ENCODE measurements at places on chromosomes 16 and 17.

GRCh38 chr16:19419698-19420075 is 2.0 kb downstream of the TMC5 start:
- no peak for DNase-seq
- no peak overlapping the region for H3K4me3 ChIP-seq
- no peaks in the 10 kb centered on the region for H3K4me1 ChIP-seq
- peaks cover 3% of the 10 kb centered on the region for H3K36me3 ChIP-seq
- no peak overlapping the region for H3K27ac ChIP-seq
- peaks cover 17% of the 10 kb centered on the region for H3K27me3 ChIP-seq

- no peaks in the 10 kb centered on the region for H3K4me1 ChIP-seq
- H3K36me3 ChIP-seq = no peaks in the 10 kb centered on the region
- no peak for DNase-seq
Measured at GRCh38 chr17:61005358-61005757, 327.7 kb downstream of the BCAS3 start.

GRCh38 chr17:79464318-79465010 is 146.4 kb downstream of the RBFOX3 start:
- no peak overlapping the region for H3K27ac ChIP-seq
- no peak for DNase-seq
- no peaks in the 10 kb centered on the region for H3K4me1 ChIP-seq
- H3K36me3 ChIP-seq = no peaks in the 10 kb centered on the region
- H3K4me3 ChIP-seq = no peak overlapping the region

GRCh38 chr17:80986046-80986445 is 5.6 kb upstream of the CHMP6 start:
- peaks cover 10% of the 10 kb centered on the region for H3K27me3 ChIP-seq
- DNase-seq = no peak
- peaks cover 5% of the 10 kb centered on the region for H3K4me1 ChIP-seq
- H3K36me3 ChIP-seq = no peaks in the 10 kb centered on the region
- no peak overlapping the region for H3K4me3 ChIP-seq

- DNase-seq = no peak
- peak overlapping the region; percentile 27 for H3K4me3 ChIP-seq
- H3K27ac ChIP-seq = no peak overlapping the region
- no peaks in the 10 kb centered on the region for H3K36me3 ChIP-seq
- H3K27me3 ChIP-seq = peaks cover 6% of the 10 kb centered on the region
Measured at GRCh38 chr17:8621585-8621984, 8.9 kb downstream of the MYH10 start.

GRCh38 chr17:73362697-73363096 is 50.9 kb upstream of the CDC42EP4 start:
- H3K27ac ChIP-seq = no peak overlapping the region
- H3K36me3 ChIP-seq = no peaks in the 10 kb centered on the region
- H3K4me3 ChIP-seq = no peak overlapping the region

DNA sequence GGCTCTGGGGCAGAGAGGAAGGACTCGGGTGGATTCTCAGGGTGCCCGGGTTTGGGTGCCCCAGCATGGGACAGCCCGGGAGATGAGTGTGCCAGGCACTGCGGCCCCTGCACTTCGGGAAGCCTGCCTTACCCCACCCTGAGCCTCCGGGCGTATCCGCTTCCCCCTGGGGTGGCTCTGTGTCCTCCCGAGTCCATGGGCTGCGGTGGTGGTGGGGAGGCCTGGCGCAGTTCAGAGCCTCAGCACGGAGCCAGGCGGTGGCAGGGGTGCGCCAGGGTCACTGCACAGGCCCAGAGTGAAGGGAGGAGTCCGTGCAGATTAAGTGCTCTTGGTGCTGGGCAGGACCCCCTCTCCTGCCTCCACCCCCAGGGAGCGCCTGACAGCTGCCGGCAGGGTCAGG is 20.7 kb downstream of the MYBBP1A start:
- no peak overlapping the region for H3K27ac ChIP-seq
- peaks cover 7% of the 10 kb centered on the region for H3K27me3 ChIP-seq
- H3K36me3 ChIP-seq = no peaks in the 10 kb centered on the region
- H3K4me3 ChIP-seq = no peak overlapping the region
- DNase-seq = no peak
- no peaks in the 10 kb centered on the region for H3K4me1 ChIP-seq

GRCh38 chr17:489758-490329 is 137.2 kb upstream of the RPH3AL start:
- peaks cover 2% of the 10 kb centered on the region for H3K36me3 ChIP-seq
- peak overlapping the region; percentile 97 for H3K4me3 ChIP-seq
- peaks cover 10% of the 10 kb centered on the region for H3K4me1 ChIP-seq
- peak; percentile 83 for DNase-seq

DNA sequence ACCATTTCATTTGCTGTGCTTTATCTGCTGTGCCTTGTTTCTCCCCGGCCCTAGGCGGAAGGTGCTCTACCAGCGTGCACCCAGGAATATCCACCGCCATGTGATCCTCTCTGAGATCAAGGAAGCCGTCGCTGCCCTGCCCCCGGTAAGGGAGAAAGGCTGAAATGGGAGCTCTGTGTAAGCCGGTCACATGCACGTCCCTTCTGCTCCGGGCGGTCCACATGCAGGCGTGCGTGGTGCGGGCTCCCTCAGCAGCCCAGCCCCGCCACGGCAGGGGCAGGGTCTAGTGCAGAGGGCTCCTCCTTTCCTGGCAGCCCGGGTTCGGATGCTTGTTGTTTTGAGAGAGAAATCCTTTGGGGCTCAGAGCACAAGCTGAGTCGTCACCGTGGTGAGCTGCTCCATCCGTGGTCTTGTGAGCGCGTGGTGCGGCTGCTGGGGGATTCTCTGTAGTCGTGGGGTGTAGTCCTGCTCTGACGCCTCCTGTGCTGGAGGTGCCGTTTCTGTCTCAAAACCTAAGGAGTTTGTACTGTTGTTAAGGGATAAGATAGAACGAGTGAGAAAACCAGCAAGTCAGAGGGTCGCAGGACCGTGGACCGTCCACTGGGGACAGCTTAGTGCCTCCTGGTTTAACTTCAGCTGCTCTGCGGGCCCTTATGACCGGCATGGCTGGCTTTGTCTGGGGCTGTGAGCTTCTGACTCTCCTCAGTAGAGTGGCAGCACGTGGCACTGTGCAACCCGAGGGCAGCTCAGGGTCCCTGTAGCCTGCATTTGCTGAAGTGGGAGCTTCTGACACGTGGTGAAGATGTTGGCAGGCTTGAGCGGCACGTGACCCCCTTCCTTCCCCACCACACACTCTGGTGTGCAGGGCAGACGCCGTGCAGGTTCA is 12.3 kb upstream of the MC1R start:
- H3K4me3 ChIP-seq = no peak overlapping the region
- H3K27me3 ChIP-seq = no peaks in the 10 kb centered on the region
- H3K36me3 ChIP-seq = peaks cover 8% of the 10 kb centered on the region
- DNase-seq = no peak
- H3K27ac ChIP-seq = no peak overlapping the region

- DNase-seq = no peak
- no peak overlapping the region for H3K27ac ChIP-seq
- H3K27me3 ChIP-seq = peaks cover 13% of the 10 kb centered on the region
Measured at GRCh38 chr17:55794725-55795482, 44.1 kb downstream of the PCTP start.

DNA sequence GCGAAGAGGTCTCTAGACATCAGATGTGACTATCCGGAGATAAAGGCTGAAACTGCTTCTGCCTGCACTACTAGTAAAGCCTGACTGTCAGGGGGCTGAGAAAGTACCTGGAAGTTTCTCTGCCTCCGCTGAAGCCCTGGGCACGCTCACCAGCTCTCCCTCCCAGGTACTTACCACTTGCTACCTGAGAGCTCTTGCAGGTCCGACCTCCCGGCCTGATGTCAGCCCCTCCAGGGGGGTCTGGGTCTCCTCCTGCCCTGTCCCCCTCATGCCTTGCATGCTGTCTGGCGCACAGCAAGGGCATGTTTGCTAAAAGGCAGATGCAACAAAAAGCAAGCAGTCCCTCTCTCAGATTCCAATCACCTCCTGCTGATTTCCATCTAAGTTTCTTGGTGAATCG is 17.4 kb downstream of the ZDHHC7 start:
- no peak overlapping the region for H3K27ac ChIP-seq
- H3K4me3 ChIP-seq = no peak overlapping the region
- no peak for DNase-seq
- peaks cover 4% of the 10 kb centered on the region for H3K36me3 ChIP-seq
- peaks cover 18% of the 10 kb centered on the region for H3K4me1 ChIP-seq

DNA sequence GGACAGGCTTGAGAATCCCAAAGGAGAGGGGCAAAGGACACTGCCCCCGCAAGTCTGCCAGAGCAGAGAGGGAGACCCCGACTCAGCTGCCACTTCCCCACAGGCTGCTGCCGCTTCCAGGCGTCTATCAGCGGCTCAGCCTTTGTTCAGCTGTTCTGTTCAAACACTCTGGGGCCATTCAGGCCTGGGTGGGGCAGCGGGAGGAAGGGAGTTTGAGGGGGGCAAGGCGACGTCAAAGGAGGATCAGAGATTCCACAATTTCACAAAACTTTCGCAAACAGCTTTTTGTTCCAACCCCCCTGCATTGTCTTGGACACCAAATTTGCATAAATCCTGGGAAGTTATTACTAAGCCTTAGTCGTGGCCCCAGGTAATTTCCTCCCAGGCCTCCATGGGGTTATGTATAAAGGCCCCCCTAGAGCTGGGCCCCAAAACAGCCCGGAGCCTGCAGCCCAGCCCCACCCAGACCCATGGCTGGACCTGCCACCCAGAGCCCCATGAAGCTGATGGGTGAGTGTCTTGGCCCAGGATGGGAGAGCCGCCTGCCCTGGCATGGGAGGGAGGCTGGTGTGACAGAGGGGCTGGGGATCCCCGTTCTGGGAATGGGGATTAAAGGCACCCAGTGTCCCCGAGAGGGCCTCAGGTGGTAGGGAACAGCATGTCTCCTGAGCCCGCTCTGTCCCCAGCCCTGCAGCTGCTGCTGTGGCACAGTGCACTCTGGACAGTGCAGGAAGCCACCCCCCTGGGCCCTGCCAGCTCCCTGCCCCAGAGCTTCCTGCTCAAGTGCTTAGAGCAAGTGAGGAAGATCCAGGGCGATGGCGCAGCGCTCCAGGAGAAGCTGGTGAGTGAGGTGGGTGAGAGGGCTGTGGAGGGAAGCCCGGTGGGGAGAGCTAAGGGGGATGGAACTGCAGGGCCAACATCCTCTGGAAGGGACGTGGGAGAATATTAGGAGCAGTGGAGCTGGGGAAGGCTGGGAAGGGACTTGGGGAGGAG is at the start of gene CSF3:
Gene CSF3 (plus strand): TSS at position 436 of the 993 bp plus-strand sequence. CDS start 35 bp downstream, at position 471.
- H3K27ac ChIP-seq = no peak within 1 kb of the TSS
- DNase-seq = no peak
- no peak within 1 kb of the TSS for H3K4me3 ChIP-seq
- peaks cover 10% of the 10 kb centered on the region for H3K4me1 ChIP-seq
- H3K27me3 ChIP-seq = no peaks in the 10 kb centered on the region

- H3K4me1 ChIP-seq = no peaks in the 10 kb centered on the region
- no peaks in the 10 kb centered on the region for H3K27me3 ChIP-seq
- no peak overlapping the region for H3K27ac ChIP-seq
- no peak overlapping the region for H3K4me3 ChIP-seq
Measured at GRCh38 chr16:5852151-5852550, 754.6 kb upstream of the EEF2KMT start.

DNA sequence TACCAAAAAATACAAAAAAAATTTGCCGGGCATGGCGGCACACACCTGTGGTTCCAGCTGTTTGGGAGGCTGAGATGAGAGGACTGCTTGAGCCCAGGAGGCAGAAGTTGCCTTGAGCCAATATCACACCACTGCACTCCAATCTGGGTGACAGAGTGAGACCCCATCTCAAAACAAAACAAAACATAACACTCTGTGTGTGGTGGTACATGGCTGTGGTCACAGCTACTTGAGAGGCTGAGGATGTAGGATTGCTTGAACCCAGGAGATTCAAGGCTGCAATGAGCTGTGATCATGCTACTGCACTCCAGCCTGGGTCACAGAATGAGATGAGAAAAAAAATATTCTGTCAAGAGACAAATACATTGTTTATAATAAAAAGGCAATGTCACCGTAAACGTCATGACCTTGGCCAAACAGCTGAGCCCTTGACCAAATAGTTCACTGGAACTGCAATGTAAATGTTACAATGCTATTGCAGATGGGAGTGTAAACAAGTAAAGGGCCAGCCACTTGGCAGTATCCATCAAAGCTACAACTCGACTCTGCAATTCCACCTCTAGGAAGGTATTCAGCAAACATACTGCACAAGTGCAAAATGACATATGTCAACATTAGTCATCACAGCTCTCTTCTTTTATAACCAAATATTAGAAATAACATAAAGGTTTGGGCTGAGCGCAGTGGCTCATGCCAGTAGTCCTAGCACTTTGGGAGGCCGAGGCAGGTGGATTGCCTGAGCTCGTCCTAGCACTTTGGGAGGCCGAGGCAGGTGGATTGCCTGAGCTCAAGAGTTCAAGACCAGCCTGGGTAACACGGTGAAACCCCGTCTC is 16.9 kb downstream of the EARS2 start:
- no peak overlapping the region for H3K4me3 ChIP-seq
- no peak for DNase-seq
- H3K4me1 ChIP-seq = peaks cover 12% of the 10 kb centered on the region
- H3K36me3 ChIP-seq = peaks cover 2% of the 10 kb centered on the region

- no peak for DNase-seq
- H3K4me3 ChIP-seq = no peak overlapping the region
- H3K4me1 ChIP-seq = peaks cover 4% of the 10 kb centered on the region
- H3K27ac ChIP-seq = no peak overlapping the region
Measured at GRCh38 chr17:50893183-50893993, 27.2 kb upstream of the TOB1 start.

GRCh38 chr17:80468781-80469493 is 7.5 kb downstream of the NPTX1 start:
- H3K4me1 ChIP-seq = peaks cover 9% of the 10 kb centered on the region
- H3K27me3 ChIP-seq = peaks cover 45% of the 10 kb centered on the region
- no peak overlapping the region for H3K4me3 ChIP-seq
- DNase-seq = no peak
- no peaks in the 10 kb centered on the region for H3K36me3 ChIP-seq
- no peak overlapping the region for H3K27ac ChIP-seq

DNA sequence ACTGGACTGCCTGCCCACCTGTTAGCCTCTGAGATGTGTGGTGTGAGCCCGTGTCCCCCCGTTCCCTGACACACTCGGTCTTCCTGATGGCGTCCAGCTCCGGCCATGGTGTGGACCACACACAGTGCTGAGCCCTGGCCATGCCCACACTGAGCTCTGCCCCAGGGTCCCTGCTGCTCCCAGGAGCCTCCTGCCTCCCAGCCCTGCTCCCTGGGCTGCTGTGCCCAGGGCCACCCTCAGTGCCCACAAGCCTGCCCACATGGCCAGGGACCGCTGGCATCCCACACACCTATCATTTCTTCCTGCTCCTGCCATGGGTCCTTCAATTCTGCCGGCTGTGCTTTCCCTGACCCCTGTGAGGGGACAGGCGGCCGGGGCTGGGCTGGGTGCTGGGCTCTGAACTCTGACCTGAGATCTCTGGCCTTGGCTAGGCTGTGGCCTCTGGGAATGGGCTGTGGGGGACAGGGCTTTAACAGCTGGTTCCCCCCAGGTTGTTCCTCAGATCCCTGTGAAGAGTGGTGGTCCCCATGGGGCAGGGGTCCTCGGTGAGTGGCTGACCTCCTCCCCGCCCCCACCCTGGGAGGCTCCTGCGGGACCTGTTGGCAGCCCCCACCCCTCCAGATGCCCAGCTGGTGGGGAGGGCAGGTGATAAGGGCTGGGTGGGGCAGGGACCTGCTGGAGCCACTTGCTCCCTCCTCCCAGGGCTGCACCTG is 4.0 kb downstream of the CEMP1 start:
- no peak for DNase-seq
- peaks cover 8% of the 10 kb centered on the region for H3K4me1 ChIP-seq
- H3K27me3 ChIP-seq = no peaks in the 10 kb centered on the region

GRCh38 chr17:18186627-18186982 is 3.0 kb downstream of the ALKBH5 start:
- peaks cover 18% of the 10 kb centered on the region for H3K36me3 ChIP-seq
- peaks cover 79% of the 10 kb centered on the region for H3K4me1 ChIP-seq
- H3K27me3 ChIP-seq = no peaks in the 10 kb centered on the region
- peak overlapping the region; percentile 86 for H3K27ac ChIP-seq
- DNase-seq = no peak

GRCh38 chr17:6642592-6642991 is 1.7 kb downstream of the TXNDC17 start:
- no peaks in the 10 kb centered on the region for H3K36me3 ChIP-seq
- H3K27ac ChIP-seq = peak overlapping the region; percentile 80
- peaks cover 69% of the 10 kb centered on the region for H3K4me1 ChIP-seq
- peak overlapping the region; percentile 93 for H3K4me3 ChIP-seq

Data from activated T-cell treated with anti-CD3 and anti-CD28 coated beads, Interleukin-2, amount 50 U/mL, for 72 hours (primary cell).